ENCODE measurements at places on chromosomes 4 and X.

DNA sequence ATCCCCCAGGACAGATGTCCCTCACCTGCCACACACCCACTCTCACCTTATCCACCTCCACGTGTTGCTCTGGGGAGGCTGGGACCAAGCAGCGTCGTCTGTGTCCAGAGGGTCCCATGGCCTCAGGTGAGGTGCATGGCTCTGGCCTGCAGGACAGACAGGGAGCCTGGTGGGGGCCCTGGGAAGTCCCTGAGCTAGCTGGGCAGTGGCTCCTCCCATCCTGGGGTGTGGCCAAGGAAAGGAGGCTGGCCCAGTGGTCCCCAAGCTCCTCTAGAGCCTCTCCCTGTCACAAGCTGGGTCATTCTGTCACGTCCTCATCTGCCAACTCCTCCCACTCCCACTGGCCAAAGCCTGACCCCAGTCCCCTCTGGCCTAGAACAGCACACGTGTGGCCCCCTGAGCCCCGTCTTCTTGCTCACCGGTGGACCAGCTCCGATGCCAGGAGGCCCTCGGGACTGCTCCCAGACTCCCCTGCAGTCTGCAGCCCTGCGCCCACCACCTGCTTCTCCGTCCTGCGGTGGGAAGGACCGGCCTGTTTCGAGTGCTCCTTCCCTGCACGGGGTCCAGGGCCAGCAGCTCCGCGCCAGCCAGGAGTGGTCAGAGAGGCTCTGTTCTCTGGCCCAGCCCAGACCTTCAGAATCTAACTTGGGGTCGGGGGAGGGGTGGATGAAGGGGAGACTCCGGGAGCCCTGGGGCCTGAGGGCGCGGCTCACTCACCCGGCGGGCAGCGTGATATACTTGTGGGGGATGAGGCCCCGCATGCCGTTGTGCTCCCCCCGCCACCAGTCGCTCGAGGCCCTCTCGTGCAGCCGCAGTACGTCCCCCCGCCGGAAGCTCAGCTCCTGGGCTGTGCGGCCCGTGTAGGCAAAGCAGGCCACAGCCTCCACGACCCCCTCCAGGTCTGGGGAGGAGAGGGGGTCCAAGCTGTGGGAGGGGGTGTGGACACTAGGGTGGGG, 4.8 kb downstream of the AVPR2 start:
- no peak for DNase-seq

DNA sequence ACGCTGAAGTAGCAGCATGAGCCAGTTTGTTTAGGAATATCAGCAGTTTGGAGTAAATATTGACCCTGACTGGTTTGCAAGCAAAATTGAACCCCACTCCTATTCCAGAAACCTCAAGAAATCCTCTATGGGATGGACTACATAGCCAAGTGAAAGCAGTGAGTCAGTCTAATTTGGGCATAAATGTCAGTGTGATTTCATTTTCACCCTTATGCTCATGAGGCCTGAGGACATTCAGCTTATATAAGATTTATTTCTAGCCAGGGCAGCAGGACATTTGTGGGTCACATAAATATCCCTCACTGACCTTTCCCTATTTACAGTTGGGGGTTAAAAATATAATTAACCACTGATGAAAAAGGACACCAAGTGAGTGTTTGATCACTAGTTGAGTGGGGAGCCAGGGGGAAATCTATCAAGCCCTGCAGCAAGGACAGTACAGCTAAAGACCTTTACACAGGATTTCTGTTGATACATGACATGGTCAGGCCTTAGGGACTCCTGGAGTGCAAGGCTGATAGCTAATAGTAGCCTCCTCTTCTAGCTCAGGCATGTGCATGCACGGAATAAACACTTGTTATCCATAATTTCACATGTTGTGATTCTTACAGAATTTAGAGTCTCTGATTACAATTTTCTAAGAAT, 996.9 kb upstream of the GRIA3 start:
- no peak for DNase-seq

DNA sequence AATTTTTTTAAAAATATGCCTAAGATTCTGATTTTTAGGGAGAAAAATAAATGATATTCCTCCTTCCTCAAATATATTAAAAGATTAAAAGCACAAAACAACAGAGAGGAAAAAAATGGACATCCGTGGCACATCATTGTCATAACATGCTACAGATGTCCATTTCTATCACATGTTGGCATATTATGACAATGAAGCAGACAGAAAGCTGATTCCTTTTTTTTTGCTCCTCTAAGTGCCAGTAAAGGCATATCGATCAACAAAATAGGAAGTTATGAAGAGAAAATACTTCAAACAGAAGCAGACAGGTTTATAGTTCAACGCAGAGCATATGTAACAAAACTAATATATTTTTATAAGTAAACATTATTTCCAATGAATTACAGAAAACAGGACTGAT, 11.2 kb downstream of the KLHL8 start:
- DNase-seq, result no peak

DNA sequence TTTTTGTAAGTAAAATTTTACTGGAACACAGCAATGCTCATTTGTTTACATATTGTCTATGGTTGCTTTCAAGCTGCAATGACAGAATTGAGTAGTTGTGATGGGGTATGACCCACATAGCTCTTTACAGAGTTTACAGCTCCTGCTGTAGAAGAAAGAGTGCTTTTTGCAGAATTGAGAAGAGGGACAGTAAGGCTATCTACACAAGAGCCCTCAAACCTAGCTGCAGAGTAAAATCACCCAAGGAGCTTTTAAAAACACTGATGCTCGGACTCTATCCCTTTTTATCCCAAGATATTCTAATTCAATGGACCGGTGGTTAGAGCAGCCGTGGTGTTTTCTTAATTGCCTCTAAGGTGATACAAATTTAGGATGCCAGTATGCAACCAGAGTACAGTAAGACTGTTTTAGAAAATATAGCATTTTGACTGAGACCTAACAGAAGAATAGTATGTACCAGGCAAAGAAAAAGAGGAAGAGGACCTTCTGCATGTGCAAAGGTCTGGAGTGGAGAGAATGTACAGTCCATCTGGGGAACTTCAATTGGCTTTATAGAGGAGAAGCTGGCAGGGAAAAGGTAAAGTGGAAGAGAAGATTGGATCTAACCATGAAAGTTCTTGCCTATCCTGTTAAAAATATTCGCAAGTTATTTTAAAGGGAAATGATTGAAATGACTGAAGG, 663.6 kb upstream of the CPEB2 start:
- no peak for DNase-seq

DNA sequence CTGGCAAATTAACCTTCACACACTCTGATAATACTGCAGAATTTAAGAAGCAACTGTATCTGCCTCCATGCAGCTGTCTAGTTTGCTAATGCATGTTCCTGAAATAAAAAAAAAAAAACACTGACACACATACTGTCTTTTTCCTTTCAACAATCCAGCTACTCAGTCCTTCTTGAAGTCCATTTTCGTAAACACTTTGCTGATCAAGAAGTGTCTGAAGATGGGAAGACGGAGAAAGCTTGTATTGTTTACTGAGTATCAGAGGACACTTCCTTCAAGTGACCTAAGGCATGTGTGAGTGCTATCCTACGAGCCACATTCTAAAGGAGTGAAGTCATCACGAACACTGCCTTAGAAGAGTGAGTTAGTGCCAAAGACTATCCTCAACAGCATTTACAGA, 82.6 kb downstream of the LUZP4 start:
- no peak for DNase-seq

DNA sequence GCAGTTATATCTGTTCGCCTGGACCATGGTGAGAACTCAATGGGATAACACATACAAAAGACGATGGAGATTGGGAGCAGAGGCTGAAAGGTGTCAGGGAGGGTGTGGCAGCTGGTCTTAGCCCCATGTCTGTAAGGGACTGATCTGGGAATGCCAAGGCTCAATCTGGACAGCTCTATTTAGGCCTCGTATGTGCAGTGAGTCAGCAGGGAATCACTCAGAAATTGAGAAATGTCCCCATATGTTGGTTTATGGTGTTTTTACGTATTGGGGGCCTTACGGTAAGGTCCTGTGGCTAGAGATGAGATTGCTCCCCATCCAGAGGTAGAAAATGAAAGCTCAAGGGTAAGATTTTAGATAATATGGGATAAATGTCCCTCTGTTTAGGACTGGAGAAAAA, 71.4 kb upstream of the TTC29 start:
- no peak for DNase-seq
